ENCODE measurements at places on chromosomes 1 and 21.

- peak; percentile 18 for DNase-seq
These were observed 17.1 kb downstream of the ZBTB17 start for GRCh38 chr1:15958793-15959192.

- no peak for DNase-seq
These were observed 93.6 kb downstream of the SIM2 start for GRCh38 chr21:36792505-36792967.

- no peak for DNase-seq
These were observed 6.1 kb downstream of the BMP8A start for GRCh38 chr1:39497585-39497984.

DNA sequence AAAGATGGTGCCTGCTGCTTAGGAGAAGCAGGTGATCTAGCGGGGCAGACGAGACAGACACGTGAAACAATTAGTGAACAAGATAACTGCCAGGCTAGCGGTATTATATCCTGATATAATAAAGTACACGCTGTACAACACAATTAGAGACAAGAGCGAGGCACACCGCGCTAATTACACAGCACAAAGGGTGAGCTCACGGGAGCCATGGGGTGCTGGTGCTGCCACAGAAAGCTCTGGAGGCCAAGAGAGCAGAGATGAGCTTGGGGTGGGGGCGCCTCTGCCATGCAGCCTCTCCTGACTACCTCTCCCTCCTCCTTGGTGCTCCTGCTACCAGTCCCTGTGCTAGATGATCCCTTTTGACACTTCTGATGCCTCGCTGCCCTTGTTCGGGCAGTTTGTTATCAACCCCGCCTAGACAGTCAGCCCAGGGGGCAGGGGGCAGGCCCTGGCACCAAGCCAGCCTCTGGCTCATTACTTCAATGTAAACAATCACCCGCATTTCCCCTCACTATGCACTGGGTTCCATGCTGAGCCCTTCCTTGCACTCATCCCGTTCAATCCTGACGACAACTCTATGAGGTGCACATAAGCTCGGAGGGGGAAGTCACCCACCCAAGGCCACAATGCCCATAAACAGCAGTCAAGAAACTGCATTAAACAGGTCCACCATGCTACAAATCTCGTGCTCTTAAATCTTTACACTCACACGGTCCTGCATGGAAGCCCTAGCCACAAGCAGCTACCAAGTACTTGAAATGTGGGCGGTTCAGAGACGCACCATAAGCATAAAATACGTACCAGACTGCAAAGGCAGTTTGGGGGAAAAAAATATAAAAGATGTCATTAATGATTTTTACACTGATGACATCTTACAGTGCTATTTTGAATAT lies 103.0 kb downstream of the SSBP3 start:
- DNase-seq: no peak
